NCI-H226 (cell line): ENCODE measurements at places on chromosomes 1 and 21.

GRCh38 chr1:69649383-69649990 lies 81.8 kb downstream of the LRRC7 start:
- no peak for DNase-seq

- DNase-seq = no peak
These were observed 25.0 kb downstream of the SRSF4 start for GRCh38 chr1:29156543-29157268.

- peak; percentile 18 for DNase-seq
These were observed 844 bp downstream of the ADAMTS5 start for GRCh38 chr21:26965907-26966581.

DNA sequence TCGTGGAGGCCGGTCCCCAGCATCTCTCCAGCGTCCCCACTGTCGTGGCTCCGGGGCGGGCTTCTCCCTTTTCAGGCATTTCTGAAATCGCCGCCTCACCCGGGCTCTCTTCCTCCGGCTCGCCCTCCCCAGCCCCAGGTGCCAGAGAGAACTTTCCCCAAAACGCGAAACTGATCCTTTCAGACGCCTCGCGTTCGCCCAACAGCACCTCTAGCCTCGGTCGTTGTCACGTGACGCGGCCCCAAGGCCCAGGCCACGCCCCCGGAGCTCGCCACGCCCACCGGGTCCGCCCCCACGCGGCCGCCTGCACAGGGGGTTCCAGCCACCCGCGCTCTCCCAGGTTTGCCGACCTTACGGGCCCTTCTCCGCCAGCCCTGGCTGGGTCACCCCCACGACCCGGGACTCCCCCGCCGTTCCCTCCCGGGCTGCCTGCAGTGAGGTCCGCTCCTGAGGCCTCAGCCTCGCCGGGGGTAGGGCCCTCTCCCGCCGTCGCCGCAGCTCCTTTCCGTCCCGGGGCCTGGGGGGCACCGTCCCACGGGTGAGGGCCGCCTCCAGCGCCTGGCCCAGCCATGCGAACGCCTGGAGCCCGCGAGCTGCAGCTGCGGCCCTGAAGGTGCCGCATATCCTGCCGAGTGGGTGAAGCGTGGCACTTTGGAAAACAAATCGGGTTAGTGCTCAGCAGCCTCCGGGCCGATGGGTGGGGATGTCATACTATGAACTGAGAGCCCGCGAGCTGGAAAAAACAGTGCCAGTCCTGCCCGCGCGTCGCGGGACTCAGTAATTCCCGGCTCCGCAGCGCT lies 21.0 kb downstream of the H3-3A start:
- DNase-seq = peak; percentile 34

- no peak for DNase-seq
These were observed 370.7 kb upstream of the C1orf174 start for GRCh38 chr1:4270651-4271337.
